ENCODE measurements at places on chromosomes 12 and 14.

- peak; percentile 42 for DNase-seq
Measured at GRCh38 chr14:94080621-94081385, at the start of the genes DDX24 and IFI27L1. DDX24 (minus strand) TSS chr14:94081202; CDS start chr14:94079742, 1,460 bp downstream. IFI27L1 (plus strand) TSS chr14:94081310; CDS start chr14:94096938, 15,628 bp downstream.

- no peak for DNase-seq
Measured at GRCh38 chr12:49549735-49550692, 11.2 kb downstream of the KCNH3 start.

GRCh38 chr14:74213907-74214803 lies 25.1 kb upstream of the VSX2 start:
- no peak for DNase-seq

DNA sequence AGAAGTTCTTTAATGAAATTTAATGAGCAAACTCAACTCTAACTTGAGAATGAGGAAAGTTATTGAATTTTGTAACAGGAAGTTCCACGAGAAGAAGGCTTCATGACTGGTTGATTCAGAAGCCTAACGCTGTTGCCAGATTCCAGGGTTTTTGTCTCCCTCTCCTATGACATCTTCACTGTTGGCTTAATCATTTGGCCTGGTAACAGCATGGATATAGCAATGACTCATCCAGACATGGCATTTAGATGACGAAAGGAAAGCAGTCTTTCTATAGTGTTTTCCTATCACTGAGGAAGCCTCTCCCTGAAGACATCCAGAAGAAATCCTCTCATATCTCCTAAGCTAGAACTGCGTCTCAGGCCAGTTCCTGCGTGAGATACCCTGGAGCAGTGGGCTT lies 9.4 kb upstream of the KCNA1 start:
- DNase-seq: no peak

GRCh38 chr12:64669270-64669842 lies 59.1 kb downstream of the RASSF3 start:
- no peak for DNase-seq

DNA sequence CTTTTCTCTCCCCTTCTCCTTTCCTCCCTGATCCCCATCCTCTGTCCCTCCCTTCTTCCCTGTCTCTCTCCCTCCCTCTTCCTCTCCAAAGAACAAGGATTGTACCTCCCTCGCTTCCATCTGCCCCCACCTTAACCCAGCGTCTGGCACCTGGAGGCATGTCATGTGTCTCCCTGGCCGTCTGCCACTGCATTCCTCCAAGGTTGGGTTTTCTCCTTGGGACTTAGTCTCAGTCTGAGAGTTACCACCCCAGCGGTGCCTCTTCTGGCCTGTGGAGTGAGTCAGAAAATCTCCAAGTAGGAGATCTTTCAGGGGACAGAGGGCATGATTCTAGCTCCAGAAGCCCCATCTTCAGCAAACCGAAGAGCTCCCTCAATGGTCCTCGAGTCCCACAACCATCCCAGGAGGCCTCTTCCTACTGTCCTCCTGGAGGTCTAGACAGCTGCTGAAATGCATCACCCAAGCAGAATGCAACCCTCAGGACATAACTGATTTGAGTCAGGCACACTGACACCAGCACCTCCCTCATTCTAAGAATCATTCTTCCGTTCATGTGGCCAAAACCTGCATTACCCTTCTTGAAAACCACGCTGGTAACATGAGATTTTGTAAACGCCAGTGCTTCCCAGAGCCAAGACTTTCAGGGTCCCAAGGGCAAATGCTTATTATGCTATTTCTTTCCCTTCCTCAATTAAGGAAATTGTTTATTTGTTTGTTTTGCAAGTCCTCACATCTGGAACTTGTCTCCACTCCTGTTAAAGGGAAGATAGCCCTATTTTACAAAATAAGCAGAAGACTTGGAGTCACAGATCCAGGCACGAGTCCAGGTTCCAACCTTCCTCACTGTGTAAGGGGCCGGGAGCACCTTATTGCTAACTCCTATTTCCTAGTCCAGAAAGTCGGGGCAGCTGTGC lies 463.2 kb downstream of the BCL11B start:
- no peak for DNase-seq

GRCh38 chr12:120890963-120891362 lies 13.2 kb downstream of the SPPL3 start:
- no peak for DNase-seq

DNA sequence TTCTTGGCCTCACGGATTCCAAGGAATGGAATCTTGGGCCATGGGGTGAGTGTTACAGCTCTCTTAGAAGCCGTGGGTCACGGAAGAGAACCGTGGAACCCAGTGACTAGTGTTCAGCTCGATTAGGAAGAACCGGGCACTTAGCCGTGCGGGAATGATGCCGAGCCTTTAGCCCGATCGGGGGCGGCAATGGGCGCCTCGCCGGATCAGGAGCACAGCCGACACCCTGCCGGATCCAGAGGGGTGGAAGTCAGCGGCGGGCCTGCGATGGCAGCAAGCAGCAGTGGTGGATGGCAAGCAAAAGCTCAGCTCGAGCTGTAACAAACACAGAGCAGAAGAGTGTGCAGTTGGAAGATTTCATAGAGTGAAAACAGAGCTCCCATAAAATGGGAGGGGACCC lies 21.1 kb upstream of the ULK1 start:
- no peak for DNase-seq

- no peak for DNase-seq
Measured at GRCh38 chr14:89534902-89535685, 118.1 kb upstream of the FOXN3 start.

DNA sequence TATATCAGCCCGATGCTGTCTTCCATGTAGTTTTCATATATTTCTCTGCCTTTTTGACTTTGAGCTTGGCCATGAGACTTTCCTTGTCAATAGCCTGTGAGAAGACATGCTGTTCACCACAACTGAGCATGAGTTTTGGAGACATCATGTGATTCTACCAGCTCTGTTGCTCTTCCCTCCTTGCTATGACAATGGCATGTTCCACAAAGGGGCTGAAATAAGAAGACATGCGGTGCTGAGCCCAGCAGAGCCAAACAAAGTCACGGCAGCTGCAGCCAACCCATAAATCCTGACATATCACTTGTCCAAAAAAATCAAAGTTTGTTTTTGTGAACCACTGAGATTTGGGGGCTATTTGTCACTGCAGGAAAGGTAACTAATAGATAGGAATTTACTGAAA lies 343.4 kb upstream of the KITLG start:
- no peak for DNase-seq

DNA sequence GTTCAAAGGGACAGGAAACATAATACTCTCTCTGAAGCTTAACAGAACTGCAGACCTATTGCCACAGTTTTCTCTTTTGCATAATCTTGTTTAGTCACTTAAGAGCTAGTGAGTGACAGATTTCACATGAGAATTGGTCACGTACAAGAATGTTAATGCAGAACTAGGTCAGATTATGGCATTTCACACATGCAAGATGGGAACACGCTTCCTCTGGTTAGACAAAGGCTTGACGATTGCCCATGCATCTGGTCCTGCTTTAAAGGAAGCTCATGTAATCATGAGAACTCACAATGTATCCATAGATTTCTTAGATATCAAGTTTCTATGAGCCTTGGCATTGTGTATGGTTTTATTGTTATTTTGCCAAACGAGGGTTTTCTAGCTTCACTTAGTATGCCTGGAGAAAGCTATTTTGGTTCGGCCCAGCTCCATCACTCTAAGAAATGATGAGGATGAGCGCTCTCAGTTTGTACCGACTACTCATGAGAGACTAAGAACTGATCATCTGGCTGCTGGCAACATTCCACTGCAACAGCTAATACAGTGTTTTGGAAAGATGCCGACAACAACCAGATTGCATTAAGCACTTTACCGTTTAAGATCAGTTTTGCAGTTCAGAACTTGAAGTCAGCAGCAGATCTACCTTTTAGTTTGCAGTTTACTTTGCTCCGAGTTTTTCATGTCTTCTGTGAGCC lies 380.0 kb downstream of the DIO2 start:
- DNase-seq: no peak

DNA sequence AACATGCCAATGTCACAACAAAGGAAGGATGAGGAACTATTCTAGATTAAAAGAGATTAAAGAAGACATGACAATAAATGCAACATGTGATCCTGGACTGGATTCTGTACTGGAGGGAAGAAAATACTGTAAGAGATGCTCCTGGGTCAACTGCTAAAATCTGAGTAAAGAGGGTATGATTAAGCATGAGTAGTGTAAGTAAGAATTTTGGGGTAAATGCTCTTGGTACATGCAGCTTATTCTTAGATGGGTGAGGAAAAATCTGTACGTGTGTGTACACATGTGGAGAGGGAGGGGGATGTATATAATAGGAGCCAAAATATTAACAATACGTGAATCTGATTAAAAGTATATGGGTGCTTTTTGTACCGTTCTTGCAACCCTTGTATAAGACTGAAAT lies 66.0 kb downstream of the CDC42BPB start:
- no peak for DNase-seq

- DNase-seq: no peak
Measured at GRCh38 chr14:100034468-100034867, 30.8 kb upstream of the EVL start.

Measured in glomerular endothelial cell (primary cell).